AG08395 (cell line): ENCODE measurements at places on chromosomes 4 and X.
A peak's percentile ranks its signal among the peaks of the same experiment; 100 is the strongest.

- DNase-seq: no peak
These were observed 100.0 kb downstream of the HMX1 start for GRCh38 chr4:8771666-8772065.

GRCh38 chrX:4263030-4263803 is 549.8 kb upstream of the PRKX start:
- DNase-seq: no peak

DNA sequence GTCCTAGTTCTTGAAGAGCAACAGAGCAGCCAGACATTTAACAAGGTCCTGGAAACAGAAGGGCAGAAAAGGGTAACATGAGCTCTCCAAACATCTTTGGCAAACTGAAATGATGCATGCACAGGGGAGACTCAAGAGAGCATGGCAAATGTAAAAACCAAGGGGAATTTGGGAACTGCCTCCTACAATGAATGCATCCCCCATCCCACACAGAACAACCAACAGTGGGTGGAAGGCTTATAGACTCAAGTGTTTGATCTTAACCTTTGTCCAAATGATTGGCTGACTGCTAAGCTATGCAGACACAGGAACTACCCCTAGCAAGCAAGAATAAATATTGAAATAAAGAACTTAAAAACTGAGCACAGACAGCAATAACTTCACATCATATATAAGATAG is 74.4 kb downstream of the CENPC start:
- DNase-seq: no peak

DNA sequence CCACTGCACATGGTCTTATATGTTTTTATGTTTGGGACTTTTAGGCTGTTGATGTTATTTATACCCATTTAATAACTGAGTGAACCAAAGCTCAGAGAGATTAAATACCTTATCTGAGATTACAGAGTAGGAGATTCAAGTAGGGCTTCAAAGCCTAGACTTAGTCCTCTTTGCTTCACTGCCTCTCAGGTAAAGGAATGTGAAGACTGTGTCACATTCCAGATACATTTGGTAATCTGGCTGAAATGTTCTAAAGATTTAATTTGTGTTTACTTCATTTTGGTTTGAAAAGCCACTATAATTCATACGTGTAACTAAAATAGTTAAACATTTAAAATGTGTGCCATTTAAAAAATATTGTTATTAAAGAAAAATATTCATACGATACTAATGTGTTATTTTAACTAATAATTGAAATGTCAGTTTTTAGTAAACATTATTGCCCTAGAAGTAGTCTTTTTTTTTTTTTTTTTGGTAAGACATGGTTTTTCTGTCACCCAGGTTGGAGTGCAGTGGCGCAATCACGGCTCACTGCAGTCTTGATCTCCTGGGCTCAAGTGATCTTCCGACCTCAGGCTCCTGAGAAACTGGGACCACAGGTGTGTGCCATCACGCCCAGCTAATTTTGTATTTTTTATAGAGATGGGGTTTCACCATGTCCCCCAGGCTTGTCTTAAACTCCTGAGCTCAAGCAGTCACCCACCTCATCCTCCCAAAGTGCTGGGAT is 54.3 kb downstream of the WWC2 start:
- DNase-seq: no peak

GRCh38 chr4:138507522-138507921 is 265.4 kb upstream of the SLC7A11 start:
- peak; percentile 43 for DNase-seq

GRCh38 chr4:61407642-61408618 is 207.8 kb downstream of the ADGRL3 start:
- DNase-seq: no peak

- DNase-seq: no peak
These were observed 99.4 kb downstream of the HPGD start for GRCh38 chr4:174422893-174423256.

DNA sequence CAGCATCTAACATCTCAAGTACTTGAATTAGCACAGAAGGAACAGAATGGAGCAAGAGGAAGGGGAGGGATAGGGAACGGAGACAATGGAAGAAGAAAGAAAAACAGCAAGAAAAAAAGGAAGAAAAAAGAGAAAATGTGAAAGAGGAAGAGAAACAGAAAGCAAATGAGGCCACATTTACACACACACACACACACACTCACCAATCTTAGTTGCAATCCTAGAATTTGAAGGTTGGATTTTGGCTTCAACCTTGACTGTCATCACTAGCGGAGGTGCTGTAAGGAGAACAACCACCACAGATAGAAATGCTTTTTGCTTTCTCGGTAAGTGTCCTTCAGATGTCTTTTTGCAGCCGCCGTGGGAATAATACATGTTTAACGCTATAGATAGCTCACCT is 327.1 kb upstream of the NWD2 start:
- DNase-seq: no peak

GRCh38 chrX:72492499-72492898 is 80.1 kb downstream of the HDAC8 start:
- no peak for DNase-seq

- no peak for DNase-seq
These were observed 116.8 kb downstream of the SCD5 start for GRCh38 chr4:82681754-82682153.
